Right lobe of liver (tissue), 6 donors: ENCODE measurements at places on chromosomes 4 and X. TPM values are rescaled to one million over a fixed set of nuclear protein-coding genes. Genes with fewer than 3 reads are reported as not detected.

UFSP2 gene
- 13.8 TPM for total RNA-seq

PF4V1 gene
- total RNA-seq = not detected

GRCh38 chrX:10534611-10535010 lies 85.8 kb downstream of the MID1 start:
- DNase-seq = no peak

- DNase-seq = no peak
These were observed 245.0 kb downstream of the EVC2 start for GRCh38 chr4:5463361-5463760.

GRCh38 chr4:6125103-6125651 lies 75.2 kb downstream of the JAKMIP1 start:
- no peak for DNase-seq
